ENCODE measurements at places on chromosomes 13 and 19. TPM values are rescaled to one million over a fixed set of nuclear protein-coding genes. Genes with fewer than 3 reads are reported as not detected.
A peak's percentile ranks its signal among the peaks of the same experiment; 100 is the strongest.

Gene MRPL4
- total RNA-seq, result 55.8 TPM

Gene FAM83E
- total RNA-seq, result 0.33 TPM

Gene B3GNT8
- 3.4 TPM for total RNA-seq

Gene PCCA
- total RNA-seq, result 31.5 TPM

Gene WDR88
- 0.33 TPM for total RNA-seq

Gene ZNF793
- total RNA-seq, result 6.0 TPM

DNA sequence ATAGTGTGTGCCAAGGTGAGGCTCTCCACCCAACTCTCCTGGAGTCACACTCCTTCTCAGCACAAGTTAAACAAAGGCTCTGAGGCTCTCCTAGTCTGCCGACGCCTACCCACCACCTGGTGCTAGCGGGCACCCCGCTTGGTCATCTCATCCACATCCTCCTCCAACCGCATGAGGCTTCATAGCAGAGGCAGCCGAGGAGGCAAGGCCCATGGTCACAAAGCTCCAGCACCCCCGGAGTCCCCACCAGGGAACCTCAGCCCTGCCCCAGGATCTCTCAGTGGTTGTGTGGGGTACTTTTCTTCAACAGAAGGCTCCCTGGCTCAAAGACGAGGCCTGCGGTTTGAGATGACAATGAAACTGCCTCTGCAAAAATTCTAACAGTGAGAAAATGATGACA is 43.0 kb downstream of the STK24 start:
- no peak for DNase-seq

Gene ANGPTL8
- not detected for total RNA-seq

- DNase-seq, result peak; percentile 0
These were observed 805.6 kb upstream of the ARGLU1 start for GRCh38 chr13:107373551-107373950.

DNA sequence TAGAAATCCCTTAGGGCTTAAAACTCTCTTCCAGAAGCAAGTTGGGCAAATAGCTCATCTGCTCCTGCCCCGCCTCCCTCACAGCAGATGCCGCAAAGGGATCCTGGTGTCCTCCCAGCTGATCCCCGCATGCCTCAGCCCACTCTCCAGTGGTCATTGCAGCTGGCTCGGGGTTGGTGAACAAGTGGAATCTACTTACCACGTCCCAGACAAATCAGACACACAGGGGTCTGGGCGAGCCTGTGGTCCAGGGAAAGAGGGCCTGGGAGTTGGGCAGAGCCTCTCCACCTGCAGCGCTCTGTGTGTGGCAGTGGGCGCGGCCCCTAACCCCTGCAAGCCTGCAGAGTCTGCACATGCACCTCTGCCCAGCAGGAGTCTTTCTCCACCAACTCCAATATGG is 10.8 kb upstream of the C19orf33 start:
- no peak for DNase-seq

Gene FXYD3
- 344 TPM for total RNA-seq

- no peak for DNase-seq
These were observed 290.0 kb downstream of the KCTD12 start for GRCh38 chr13:76596216-76596615.

GRCh38 chr19:43519436-43520088 is 7.4 kb downstream of the ETHE1 start:
- peak; percentile 93 for DNase-seq

GRCh38 chr13:83667606-83668005 is 214.7 kb downstream of the SLITRK1 start:
- no peak for DNase-seq

Gene CTXN1
- total RNA-seq, result 3.3 TPM

- no peak for DNase-seq
These were observed 202.8 kb upstream of the ATXN8OS start for GRCh38 chr13:69904784-69905183.

- peak; percentile 84 for DNase-seq
These were observed 149.4 kb upstream of the FBXL3 start for GRCh38 chr13:77176350-77176749.

DNA sequence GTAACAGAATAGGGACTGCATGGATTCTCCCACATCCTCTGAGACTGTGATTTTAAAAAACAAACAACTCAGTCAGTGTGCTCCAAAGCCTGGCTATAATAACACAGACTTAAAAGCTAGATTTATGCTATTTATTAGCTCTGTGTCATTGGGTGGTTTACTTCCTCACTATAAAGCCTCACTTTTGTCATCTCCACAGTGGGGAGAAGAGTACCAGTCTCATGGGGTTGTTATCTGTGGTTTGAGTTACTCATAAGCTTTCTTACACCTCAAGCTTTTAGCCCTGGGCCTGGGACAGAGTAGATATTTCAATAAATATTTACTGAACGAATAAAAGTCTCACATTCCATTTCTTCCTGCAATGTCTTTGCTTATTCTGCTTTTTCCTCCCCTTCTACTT is 5.3 kb downstream of the RNASEH2B start:
- peak; percentile 32 for DNase-seq

- no peak for DNase-seq
These were observed 322 bp downstream of the ZNF558 start for GRCh38 chr19:8831832-8832131.

Gene SUGP1
- 23.3 TPM for total RNA-seq

DNA sequence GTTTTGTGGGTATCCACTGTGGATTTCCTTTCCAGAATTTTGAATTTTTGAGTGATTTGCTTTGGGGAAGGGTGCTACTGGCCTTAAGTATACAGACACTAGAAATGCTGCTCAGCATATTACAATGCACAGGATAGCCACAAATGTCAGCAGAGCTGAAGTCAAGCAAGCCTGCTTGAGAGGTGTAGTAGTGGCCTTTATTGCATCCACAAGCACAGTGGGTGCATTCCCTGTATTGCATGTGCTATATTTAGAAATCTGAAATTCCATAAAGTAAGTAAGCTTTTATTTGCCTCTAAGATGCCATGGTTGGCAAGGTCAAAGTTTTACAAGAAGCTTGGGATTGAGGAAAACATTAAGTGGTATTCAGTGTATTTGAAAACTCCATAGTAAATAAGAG is 79.5 kb upstream of the ZNF91 start:
- no peak for DNase-seq

Gene ENOX1
- 0.86 TPM for total RNA-seq

Gene ZNF556
- 1.5 TPM for total RNA-seq

- DNase-seq, result no peak
These were observed 2.8 kb upstream of the WBP4 start for GRCh38 chr13:41058295-41059070.

GRCh38 chr13:106129273-106129672 is 406.2 kb downstream of the EFNB2 start:
- DNase-seq, result no peak

Gene DZIP1
- 33.8 TPM for total RNA-seq

DNA sequence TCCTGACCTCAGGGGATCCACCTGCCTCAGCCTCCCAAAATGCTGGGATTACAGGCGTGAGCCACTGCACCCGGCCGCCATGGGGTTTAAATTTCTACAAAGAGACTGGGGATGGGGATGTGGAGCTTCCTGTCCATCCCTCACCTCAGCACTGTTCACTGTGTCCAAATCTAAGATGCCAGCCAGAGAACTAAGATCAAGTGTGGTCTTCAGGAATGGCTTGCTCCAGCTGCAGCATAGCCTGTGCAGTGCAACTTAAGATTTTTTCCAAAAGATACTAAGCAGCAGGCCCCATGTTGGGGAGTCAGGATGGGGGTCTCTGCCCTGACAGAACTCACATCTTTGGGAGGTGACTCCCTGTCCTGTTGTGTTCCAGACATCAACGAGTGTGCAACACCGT is 9.3 kb downstream of the ADGRE5 start:
- DNase-seq, result no peak

Gene GPR4
- not detected for total RNA-seq

Gene ZNF729
- total RNA-seq, result not detected

Gene CLC
- total RNA-seq, result not detected

Gene CDC42EP5
- total RNA-seq, result 5.5 TPM

DNA sequence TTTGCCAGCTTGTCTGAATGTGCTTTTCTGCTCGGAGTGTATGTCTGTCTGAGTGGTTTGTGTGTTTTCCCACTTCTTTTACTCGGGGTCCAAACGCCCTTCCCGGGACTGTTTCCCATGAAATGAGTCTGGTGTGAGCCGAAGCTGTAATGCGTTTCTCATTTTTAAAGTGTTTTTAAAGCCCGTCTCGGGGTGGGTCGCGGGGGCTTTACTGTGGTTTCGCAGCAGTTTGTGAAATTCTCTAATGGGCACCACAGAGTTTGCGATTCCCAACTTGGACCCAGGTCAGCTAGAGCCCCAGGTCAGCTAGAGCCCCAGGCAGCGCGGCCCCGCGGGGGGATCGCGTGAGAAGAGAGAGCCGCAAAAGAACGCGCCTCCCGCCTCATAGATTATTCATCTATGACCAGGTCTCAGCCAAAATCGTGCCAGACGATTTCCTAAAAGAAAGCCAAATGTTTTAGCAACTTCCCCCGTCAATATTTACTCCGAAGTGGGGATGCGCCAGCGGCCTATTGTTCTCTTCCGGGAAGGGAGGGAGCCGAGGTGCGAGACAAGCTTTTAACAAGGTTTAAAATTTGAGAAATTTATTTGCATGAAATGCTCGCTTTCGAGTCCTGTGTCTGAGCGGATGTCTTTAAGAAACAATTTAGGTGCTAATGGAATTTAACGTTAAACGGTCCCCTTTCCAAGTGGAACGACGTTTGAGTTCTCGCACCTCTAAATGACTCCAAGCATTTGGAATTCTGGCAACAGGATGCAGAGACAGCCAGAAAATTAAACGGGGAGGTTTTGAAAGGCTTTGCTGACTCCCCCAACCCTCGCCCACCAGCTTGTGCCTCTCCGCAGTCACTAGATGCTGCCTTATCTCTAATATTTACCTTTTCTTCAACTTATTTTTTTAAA is 2.2 kb downstream of the ZIC2 start:
- no peak for DNase-seq

DNA sequence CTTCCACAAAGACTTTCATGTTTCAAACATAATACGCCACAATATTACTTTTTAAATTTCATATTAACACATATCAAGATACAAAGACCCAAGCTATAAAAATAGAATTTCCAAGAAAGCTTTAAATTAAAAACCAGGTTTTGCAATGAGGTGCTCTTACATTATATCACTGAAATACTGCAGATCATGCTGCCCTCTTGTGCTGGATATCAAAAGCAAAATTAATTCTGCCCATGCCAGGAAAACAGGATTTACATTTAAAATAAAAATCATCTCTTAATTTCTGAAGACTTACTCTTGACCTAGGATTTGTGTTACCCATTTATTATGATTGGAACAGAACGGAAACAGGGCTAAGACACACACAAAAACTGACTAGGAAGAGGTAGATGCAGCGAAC is 145.0 kb downstream of the ABCC4 start:
- DNase-seq, result no peak

DNA sequence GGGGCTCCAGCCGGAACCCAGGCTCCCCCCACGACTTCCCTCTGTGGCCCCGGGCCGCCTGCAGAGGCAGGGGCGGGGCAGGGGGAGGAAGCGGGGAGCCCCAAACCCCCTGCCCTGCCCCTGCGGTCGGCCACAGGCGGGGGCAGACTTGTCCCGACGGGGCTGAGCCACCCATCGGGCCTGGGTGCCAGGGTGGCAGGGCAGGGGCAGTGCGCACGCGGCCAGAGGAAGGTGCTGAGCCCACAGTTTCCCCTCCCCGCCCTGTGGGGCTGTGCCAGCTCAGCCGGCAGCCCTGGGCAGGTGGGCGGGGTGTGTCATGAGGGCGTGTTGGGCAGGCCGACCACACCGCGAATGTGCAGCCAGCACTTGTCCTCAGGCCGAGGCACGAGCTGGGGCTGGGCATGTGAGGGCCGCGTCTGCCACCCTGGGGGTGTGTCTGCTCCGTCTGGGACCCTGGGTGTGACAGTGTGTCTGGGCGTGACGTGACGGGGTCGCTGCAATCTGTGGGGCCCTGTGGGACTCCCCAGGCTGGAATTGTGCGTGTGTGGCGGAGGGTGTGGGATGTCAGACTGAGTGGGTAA is 17.7 kb downstream of the CCDC97 start:
- DNase-seq, result peak; percentile 88

GRCh38 chr19:7515645-7516151 is at the start of gene ZNF358:
ZNF358 (plus strand) TSS chr19:7516103; CDS start chr19:7519243, 3,140 bp downstream.
- DNase-seq, result no peak

DNA sequence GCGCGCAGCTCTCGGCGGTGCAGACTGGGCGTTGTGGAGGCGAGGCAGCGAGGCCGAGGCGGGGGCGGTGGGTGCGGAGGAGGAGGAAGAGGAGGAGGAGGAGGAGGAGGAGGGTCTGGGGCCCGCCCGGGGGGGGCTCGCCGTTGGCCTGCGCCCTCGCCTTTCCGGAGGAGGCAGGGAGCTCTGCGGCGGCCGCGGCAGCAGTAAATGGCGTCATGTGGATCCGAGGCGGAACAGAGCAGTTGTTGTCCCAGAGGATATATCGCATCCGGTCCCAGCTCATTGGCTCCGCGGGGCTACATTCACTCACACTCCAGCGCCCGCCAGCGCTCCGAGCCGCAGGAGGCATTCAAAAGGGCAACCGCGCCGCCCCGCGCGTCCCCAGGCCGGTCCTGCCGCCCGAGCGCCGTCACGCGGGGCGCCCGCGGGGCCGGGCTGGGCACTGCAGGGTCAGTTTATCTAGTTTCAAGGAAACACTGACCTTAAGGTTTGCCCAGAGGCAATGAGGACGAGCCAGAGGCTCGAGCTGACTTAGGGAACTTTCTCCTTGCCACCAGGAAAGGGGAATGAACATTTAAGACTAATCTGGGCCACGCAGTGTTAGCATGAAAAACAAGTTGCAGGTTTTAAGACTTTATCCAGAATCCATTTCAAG is at the start of gene SPRY2:
Gene SPRY2, minus strand, starts transcription at position 26 of the 655 bp plus-strand sequence. CDS start 3,421 bp downstream, outside the sequence.
- DNase-seq, result peak; percentile 93

DNA sequence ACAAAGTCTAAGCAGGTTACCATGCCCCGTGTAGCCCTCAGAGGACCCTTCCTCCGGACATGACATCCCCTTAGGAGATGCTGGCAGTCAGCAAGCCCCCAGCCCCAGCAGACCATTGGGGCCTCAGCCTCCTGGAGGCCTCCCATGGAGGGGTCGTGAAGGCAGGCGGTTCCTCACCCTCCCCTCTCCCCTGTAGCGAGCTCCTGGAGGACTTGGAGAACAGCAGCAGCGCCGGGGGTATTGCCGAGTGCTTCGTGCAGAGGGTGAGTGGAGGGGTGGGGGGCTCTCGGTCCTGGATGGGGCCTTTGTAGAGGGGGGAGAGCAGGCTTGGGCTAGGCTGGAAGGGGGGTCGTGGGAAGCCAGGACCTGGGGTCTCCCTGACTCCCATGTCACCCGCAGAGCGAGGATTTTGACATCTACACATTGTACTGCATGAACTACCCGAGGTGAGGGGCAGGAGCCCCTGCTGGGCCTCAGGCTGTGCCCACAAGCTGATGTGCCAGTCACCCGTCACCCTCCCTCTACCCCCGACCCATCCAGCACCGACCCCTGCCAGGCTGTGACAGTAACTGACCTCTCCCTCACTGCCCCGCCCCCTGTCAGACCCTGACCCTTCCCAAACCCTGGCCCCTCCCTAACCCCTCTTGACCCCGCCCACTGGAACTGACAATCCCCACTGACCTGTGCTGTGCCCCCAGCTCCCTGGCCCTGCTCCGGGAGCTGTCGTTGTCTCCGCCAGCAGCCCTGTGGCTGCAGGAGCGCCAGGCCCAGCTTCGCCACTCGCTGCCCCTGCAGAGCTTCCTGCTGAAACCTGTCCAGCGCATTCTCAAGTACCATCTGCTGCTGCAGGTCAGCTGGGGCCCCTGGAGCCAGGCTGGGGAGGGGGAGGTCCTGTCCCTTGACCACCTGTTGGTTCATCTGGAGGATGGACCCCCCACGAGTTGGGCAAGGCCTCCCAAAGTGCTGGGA is 4.0 kb downstream of the PLEKHG2 start:
- DNase-seq, result no peak

Gene DEDD2
- total RNA-seq, result 32.3 TPM
